ENCODE measurements at places on chromosomes 5 and 9. TPM values are rescaled to one million over a fixed set of nuclear protein-coding genes. Genes with fewer than 3 reads are reported as not detected.

INSYN2B gene
- total RNA-seq, result 12.1 TPM

RXRA gene
- total RNA-seq, result 17.7 TPM

ZNF300 gene
- total RNA-seq, result 3.2 TPM

HK3 gene
- not detected for total RNA-seq

SAPCD2 gene
- total RNA-seq, result 17.3 TPM

FOXI1 gene
- not detected for total RNA-seq
